Fibroblast of gingiva (primary cell): ENCODE measurements at places on chromosomes 2 and 18.

- DNase-seq, result no peak
Measured at GRCh38 chr18:666177-666576, 8.7 kb downstream of the TYMS start.

GRCh38 chr2:235957251-235957650, 210.9 kb downstream of the GBX2 start:
- DNase-seq, result no peak

DNA sequence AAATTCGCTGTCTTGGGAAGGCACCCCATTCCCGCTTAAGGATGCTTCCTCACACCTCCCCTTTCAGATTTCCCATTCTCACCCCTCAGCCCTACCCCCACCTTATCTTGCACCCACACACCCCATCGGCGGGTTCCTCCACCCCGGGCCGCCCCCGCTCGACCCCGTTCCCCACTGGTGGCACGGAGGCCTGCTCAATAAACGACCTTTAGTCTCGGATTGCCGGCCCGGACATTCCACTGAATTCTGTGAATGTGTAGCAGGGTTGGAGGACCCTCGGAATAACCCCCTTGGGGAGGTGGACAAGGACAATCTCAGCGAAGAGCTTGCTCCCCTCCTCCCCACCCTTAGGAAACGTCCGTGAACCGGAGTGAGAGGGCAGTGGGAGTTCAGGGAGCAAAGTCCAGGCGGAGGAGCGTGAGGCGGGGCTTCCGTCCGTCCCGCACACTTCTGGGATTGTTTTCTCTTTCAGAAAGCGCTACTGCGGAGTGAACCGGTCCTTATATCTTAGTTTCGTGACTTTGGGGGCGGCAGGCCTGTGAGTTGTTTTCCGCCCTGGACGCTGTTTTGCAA, 2.8 kb upstream of the LBX2 start:
- DNase-seq, result no peak

GRCh38 chr2:173355866-173356508, 1.3 kb downstream of the CDCA7 start:
- DNase-seq, result no peak

DNA sequence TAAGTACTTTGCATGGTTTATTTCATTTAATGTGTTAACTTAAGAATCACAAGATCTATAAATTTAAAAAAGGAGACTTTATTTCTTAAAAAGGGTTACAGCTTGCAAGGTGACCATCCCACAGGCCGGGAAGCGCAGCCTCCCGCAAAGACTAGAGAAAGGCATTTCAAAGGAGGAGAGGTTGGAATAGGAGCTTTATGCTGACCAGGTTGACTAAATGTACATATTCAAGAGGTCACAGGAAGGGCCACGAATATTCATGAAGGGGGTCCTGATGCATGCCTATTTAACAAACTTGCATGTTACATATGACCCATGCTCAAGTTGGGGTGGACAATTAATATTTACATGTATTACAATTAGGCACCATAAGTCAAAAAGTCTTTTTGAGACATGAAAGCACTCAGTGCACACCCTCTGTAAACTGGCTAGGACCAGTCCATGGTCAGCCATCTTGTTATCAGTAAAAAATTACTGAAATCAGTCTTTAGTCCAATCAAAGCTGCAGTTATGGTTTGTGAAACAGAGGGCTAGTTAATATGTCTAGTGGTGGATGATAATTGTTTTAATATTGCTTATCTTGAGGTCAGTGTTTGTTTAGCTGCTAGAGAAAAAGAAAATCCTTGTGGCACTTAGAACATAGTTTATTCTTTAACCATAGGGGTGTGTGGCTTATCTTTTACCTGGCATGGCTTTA, 169.3 kb downstream of the KCNE4 start:
- DNase-seq, result no peak

DNA sequence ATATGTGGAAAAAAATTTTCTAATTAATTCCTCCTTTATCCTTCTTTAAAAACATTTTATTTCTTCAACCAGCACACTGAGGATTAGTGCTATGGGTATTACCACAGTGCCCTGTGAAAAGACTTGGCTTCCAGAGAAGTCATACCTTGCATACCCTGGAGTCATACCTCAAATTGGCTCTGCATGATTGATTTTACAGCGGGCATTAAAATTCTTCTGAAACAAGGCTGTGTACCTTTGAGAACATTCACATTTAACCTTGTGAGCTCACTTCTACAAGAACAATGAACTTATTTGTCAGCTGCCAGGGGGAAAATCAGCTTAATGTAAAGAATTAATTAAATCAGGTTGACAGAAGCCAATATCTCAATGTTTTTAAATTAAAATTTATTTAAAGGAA, 44.6 kb downstream of the SLC35F5 start:
- no peak for DNase-seq

DNA sequence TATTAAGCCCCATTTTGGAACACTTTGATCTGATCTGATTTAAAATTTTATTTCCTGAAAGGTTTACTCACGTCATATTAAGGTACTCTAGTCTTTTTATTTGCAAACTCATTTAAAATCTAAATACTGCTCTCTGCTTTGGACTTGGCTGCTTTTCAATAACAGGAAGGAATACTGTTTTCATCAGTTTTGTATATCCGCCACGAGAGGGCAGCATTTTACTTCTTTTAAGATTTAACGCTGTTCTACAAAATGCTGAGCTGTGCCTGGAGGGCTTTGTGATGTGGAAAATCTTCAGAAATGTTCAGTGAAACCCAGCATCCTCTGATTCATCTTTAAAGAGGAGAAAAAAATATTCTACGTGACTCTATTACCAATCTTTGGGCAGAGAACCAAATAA, 37.5 kb upstream of the SLC38A11 start:
- peak; percentile 78 for DNase-seq

GRCh38 chr2:147888680-147889079, 43.9 kb downstream of the ACVR2A start:
- no peak for DNase-seq
